ENCODE measurements at places on chromosomes 7 and 10.
A peak's percentile ranks its signal among the peaks of the same experiment; 100 is the strongest.

DNA sequence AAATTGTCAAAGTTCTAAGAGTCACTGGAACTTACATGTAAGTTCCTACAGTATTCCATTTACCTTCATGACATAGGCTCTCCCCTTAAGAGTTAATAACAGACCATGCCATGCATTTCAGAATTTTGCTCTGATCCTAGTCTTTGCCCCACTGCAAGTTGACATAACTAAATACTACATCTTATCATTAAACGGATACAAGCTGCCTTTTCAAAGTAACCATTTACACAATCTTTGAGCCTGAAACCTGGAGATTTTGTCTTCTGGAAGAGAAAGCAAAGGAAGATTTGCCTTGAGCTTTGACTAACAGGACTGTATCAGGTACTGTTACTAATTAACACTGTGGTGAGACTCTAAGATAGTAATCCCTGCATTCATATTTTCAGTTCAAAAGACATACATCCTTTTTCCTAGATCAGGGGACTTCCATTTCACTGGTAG is 9.3 kb upstream of the AKR1D1 start:
- no peak for DNase-seq

GRCh38 chr10:80714566-80714965 is 176.9 kb downstream of the SH2D4B start:
- DNase-seq = no peak

DNA sequence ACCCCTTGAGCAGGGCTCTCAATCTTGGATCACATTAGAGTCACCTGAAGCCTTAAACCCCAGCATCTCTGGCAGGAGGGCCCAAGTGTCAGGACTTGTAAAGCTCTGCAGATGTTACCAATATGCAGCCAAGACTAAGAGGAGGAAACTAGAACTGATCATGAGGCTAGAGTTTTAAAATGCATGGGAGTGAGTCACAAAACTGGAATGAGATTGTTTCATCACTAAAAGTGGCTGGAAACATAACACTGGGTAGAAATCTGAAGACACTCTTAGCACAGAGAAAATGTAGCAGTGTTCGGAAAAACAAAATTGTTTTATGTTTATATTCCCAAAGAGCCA is 63.3 kb upstream of the GHITM start:
- DNase-seq = no peak

DNA sequence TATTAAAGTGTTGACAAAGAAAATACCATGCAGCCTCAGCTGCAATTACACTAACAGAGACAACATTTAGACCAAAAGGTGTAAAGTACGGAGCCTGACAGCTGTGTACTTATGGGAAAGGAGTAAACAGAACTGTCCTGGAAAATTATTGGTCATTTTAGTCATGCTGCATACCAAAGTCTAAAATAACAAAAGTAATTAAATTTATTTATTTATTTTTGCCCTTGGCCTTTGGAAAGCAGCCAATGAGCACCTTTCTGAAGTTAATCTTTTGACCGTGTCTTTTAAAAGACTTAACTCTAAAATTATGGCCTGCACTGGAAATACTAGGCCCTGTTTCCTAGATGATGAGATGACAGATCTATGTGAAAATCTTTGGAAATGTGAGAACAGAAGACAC is 597.6 kb downstream of the NXPH1 start:
- DNase-seq = no peak

- no peak for DNase-seq
Measured at GRCh38 chr10:17038627-17039026, 91.0 kb downstream of the CUBN start.

GRCh38 chr10:15370212-15370855 is 755 bp downstream of the FAM171A1 start:
- DNase-seq = no peak

GRCh38 chr7:157993406-157994105 is 594.1 kb downstream of the PTPRN2 start:
- DNase-seq = no peak

- no peak for DNase-seq
Measured at GRCh38 chr7:90603346-90603745, 7.2 kb downstream of the CDK14 start.

- DNase-seq = peak; percentile 4
Measured at GRCh38 chr10:32489901-32490300, 44.0 kb downstream of the CCDC7 start.

DNA sequence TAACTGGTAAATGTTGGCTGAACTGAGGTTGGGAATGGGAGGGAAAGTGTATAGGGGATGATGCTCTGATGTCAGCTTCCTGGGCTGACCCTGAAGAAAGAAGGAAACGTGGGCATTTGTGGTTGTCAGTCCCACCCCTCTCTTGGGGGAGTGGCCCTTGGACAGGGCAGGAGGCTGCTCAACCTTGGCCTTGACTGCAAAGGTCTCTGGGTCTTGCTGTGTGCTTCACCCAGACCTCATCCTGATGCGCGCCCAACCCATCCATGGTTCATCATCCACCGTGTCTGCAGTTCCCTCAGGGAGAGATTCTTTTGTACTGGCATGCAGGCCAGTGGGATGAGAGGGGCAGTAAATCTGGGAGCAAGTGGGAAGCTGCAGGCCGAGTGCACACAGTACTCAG is 4.7 kb upstream of the ZYX start:
- no peak for DNase-seq

GRCh38 chr10:57314046-57314445 is 953.0 kb upstream of the ZWINT start:
- no peak for DNase-seq

DNA sequence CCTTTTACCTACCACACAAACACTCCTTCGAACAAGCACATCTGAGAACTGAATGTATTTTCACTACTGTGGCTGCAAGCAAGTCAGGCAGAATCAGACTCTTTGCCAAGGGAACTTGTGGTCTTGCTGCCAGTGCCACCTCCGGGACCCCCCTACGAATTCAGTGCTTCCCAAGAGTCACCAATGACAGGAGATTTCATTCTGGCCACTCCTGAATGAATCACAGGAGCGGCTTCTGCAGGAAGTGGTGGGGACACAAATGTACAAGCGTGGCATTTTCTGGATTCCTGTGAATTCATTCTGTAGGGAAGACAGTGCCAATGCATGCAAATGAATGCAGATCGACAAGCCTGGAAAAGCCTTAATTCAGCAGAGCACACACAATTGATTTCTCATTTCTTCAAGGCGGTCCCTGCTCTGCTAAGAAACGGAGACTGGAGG is 161.2 kb downstream of the CAMK1D start:
- DNase-seq = no peak

GRCh38 chr7:71237945-71238344 is 106.0 kb downstream of the GALNT17 start:
- DNase-seq = no peak

DNA sequence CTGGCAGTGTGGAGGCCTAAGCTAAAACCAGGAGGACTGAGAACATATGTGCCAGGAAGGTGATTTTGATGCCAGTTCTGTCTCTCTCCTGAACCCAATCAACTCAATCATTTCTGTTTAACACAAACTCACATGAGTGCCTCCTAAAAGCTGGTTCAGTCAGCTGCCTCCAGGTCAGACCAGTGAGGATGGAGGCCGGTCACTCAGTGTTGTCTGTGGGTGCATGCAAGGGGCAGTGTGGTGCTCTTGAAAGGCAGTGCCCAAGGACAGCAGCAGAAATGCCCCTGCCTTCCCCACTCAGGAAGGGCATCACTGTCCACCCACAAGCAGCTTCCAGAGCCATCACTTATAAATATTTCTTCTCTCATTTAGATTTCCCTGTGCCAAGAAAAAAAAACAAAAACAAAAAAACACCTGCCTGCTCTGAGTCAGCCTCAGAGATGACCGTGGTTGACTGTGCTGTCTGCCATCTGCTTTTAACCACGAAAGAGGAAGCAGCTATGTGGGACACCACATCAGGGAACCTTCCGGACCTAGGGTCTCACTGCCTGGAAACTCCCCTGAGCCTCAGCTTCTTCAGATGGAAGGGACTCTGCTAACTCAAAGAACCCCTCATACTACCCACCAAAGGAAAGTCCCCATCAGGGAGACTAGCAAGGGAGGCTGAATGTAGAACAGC is 39.1 kb downstream of the VOPP1 start:
- DNase-seq = peak; percentile 36

DNA sequence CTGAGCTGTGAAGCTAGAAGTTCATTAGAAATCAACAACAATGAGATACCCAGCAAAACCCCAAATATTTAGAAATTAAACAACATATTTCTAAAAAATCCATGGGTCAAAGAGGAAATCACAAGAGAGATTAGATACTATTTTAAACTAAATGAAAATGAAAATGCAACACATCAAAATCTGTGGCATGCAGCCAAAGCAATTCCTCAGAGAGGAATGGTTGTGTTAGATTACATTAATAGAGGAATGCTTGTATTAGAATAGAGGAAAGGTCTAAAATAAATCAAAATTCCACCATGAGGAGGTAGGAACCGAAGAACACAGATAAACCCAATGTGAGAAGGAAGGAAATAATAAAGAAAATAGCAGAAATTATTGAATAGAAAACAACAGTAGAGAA is 642.1 kb upstream of the GALNT17 start:
- DNase-seq = no peak

DNA sequence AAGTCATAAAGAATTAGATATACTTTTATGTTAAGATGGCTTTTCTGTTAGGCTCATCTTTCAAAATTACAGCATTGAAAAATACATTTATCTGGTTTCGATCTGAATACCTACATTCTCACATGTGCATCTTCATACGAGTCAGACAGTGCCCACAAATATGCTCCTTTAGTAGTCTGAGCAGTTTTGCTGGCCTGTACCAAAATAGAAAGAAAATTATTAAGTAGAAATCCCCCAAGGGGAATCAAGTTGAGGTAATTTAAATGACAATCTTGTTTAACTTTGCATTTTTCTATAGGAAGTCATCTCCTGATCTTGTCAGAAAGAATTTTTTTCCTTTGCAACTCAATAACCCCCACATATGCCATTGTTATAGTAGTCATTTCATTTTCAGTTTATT is 287.4 kb upstream of the SEMA3D start:
- DNase-seq = no peak

GRCh38 chr7:40986351-40986873 is 716.5 kb downstream of the INHBA start:
- no peak for DNase-seq

DNA sequence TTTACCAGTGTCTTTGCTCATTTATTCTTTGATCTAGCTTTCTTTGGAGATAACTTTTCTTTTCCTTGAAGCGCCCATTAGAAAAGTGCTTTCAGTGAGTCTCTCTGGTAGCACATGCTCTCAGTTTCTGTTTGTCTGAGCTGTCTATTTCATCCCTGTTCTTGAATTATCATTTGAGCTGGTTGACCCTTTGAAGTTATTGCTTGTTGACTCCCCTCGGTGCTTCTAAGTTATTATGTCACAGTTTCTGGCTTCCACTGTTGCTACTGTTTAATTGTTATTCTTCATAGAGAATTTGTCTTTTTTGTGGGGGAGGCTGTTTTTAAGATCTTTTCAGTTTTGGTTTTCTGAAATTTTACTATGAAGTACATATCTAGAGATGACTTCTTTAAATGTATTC is 11.4 kb upstream of the PRF1 start:
- DNase-seq = no peak

- DNase-seq = no peak
Measured at GRCh38 chr10:113517165-113517900, 35.5 kb upstream of the HABP2 start.

GRCh38 chr7:66178258-66178657 is 26.9 kb upstream of the TPST1 start:
- no peak for DNase-seq

- DNase-seq = peak; percentile 42
Measured at GRCh38 chr7:18458830-18459229, 36.7 kb upstream of the HDAC9 start.

DNA sequence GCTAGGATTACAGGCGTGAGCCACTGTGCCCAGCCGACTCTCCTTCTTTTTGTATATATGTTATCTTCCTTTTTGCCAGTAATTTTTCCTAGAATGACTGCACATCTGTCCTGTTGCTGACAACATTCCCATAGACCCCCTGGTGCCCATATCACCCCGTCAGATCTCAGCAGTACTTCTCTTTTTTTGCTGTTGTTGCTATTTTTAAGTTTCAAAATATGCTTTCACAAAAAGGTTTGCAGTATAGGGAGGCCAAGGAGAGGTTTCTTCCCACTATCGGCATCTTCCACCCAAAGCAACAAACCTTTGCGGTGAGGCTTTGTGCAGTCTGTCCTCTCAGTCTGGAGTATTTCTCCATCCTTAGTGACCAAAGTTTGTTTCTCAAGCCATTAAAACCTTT is 23.1 kb downstream of the PIK3CG start:
- DNase-seq = no peak

DNA sequence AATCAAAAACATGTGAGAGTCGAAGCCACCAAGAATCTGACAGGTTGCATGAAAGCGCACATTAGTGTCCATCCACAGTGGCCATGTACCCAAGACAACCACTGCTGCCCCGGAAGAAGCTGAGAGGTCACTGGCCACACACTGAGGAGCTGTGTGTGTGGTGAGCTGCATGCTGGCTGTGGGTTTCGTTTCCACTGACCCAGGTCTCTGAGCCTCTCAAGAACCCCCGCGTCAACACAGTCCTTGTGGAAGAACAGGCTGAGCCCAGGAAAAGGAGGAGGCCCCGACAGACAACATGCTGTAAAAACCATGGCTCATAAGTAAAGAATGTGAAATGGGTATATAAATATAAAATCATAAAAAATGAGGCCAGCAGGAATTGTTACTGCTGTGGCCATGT is 8.2 kb downstream of the VIPR2 start:
- DNase-seq = no peak

- DNase-seq = no peak
Measured at GRCh38 chr7:22718200-22718711, 8.7 kb upstream of the IL6 start.

GRCh38 chr7:713488-714230 is 12.8 kb upstream of the DNAAF5 start:
- DNase-seq = no peak

GRCh38 chr7:87148332-87148955 is 3.8 kb upstream of the DMTF1 start:
- no peak for DNase-seq

- no peak for DNase-seq
Measured at GRCh38 chr7:51300762-51301674, 15.6 kb downstream of the COBL start.

GRCh38 chr7:137656850-137657232 is 189.9 kb downstream of the DGKI start:
- DNase-seq = no peak

- DNase-seq = no peak
Measured at GRCh38 chr7:98643236-98643985, 26.3 kb downstream of the NPTX2 start.
